ENCODE measurements at places on chromosomes 2 and 18.

- peak; percentile 16 for DNase-seq
These were observed 104.5 kb upstream of the YWHAQ start for GRCh38 chr2:9735335-9735734.

DNA sequence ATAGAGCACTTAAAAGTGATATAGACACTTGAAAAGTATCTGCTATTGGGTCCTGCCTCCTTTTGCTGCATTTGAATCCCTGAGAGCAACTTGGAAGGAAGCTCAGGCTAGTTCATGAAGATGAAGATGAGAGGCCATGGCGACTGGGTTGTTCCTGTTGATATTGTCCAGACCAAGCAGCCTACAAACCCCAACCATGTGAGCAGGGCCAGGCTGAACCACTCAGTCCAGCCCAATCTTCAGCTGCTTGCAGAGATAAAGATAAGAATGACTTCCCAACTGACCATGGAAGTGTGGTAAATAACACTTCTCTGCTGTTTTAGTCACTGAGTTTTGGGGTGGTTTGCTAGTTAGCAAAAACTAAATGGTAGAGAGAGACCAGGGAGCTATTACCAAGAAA, 417.6 kb downstream of the SOX11 start:
- no peak for DNase-seq

- no peak for DNase-seq
These were observed 271.9 kb downstream of the LOXHD1 start for GRCh38 chr18:46385124-46385523.

DNA sequence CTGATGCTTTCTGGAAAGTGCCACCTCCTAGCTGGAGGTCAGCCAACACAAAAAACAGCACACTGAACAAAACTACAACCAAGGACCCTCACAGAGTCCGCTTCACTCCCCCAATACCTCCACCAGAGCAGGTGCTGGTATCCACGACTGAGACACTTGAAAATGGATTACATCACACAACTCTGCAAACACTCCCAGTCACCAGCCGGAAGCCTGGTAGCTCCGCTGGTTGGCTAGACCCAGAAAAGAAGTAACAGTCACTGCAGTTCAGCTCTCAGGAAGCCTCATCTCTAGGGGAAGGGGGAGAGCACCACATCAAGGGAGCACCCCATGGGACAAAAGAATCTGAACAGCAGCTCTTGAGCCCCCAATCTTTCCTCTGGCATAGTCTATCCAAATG, 175.4 kb downstream of the LCLAT1 start:
- DNase-seq: no peak

- no peak for DNase-seq
These were observed 77.9 kb downstream of the OSBPL1A start for GRCh38 chr18:24319757-24320156.

GRCh38 chr2:20446255-20446916, 488 bp upstream of the RHOB start:
- DNase-seq: no peak

GRCh38 chr18:8904316-8904715, 198.2 kb upstream of the NDUFV2 start:
- no peak for DNase-seq

- peak; percentile 53 for DNase-seq
These were observed 7.5 kb downstream of the C2orf49 start for GRCh38 chr2:105344704-105345345.

- DNase-seq: no peak
These were observed 83.4 kb downstream of the DOCK10 start for GRCh38 chr2:224958873-224959272.

- DNase-seq: no peak
These were observed 647.7 kb upstream of the FSHR start for GRCh38 chr2:49801898-49802450.

DNA sequence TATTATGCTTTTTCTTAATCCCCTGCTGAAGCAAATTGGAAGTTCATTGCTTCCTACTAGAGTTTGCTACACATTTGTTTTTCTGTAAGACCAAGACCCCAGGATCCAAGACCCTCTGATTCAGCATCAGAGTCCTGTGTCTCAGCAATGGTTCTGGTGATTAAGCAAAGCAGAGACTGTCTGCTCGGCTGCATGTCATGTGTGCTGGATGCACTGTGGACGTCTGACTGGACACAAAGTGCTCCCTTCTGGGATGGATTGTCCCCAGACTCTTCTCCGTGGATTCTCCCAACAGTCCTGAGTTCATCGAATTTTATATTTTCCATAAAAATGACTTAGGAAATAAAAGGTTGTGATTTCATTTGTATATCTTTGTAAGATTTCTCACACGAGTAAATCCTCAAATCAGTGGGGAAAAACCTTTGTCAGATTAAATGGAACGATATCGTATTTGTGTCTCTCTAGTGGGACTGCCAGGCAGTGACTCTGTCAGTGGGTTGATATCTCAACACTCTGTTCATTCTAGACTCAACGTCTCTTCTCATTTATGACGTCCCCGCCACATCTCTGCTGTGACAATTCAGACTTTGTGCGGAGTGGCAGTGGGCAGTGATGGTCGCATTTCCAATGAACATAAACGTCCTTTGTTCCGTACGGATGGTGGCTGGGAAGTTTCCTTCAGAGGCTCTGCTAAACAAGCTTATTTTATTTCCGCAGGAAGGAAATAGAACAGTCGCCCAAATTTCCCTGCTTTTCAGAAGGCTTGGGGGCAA, 58.6 kb downstream of the NCAPH start:
- DNase-seq: no peak

DNA sequence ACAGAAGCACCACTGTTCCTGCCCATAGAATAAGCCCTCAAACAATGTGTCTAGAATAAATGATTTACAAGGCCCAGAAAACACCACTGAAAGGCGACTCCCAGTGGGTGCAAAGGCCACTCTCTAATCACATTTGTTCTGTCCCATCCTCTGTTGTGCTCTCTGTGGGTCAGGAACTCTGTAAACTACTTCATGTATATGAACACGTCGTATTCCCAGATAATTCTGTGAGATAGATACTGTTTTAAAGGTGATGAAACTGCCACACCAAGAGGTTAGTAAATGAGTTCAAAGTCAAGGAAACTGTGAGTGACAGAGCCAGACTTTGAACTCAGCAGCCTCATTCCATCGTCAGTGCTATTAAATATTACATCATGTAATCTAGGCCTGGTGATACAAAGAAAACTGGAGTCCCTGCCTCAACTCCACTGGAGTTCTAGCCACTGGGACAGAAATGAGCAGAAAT, 269.7 kb upstream of the DCC start:
- no peak for DNase-seq

DNA sequence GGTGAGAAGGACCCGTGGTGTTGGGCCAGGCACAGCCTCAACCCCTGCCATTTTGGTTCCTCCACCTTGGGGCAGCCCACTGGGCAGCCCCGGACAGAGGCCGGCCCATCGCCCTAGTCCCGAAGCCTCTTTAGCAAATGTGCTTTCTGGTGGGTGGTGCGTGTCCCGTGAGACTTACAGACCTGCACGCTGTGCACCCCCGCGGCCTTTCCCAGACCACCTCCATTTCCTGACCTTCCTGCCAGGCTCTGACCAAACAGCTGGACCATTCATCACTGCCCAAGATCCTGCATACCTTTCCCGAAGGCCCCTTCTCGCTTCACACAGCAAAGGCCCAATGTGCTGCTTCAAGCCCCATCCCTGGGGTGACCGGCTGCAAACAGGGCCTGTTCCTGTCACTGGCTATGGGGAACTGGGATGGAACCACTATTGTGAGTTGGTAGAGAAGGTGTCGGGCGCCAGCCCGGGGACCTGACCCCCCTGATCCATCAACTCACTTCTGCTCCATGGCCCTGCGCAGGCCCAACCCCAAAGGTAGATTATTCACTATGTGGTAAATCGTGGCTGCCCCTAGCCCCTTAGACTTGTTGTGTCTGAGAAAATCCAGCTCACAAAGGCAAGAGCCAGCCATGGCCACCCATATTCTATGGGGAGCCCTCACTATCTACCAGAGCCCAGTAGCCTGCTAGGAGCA, 341.0 kb downstream of the EIPR1 start:
- DNase-seq: no peak

- DNase-seq: peak; percentile 60
These were observed 55.4 kb upstream of the CD28 start for GRCh38 chr2:203650860-203651613.

DNA sequence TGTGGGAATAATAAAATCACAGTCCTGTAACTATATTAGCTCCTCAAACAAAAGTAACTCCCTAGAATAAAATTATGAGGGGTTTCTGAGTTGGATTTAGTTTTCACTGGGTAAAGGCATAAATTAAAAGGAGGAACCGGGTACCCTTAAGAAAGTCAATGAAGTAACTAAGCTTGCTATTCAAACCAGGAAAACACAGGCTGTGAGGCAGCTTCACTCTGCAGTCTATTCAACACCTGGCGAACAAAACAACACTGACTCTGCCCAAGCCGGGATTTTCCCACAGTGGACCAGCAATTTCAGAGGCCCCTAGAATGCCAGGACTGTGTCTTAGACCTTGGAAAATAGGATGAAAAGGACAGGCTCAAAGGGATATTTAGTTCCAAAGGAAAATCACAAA, 24.6 kb upstream of the CREB1 start:
- DNase-seq: no peak

GRCh38 chr2:58569475-58570185, 328.5 kb upstream of the FANCL start:
- DNase-seq: no peak

DNA sequence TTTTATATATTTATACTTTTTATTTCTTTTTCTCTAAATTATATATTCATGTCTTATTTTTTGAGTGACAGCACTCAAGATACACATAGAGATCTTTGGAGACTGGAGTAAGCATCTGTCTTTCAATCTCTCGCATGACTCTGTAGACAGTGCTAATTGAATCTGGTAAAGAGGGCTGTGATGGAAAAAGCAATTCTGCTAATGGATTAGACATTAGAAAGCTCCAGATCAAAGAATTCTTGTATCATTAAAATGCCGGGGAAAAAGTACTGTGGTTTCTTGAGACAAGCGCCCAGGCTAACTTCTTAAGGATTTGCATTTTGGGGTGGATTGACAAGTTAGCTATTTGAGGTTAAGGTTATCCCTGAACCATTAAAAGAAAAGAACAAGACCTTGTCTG, 383.1 kb upstream of the TNP1 start:
- DNase-seq: no peak

DNA sequence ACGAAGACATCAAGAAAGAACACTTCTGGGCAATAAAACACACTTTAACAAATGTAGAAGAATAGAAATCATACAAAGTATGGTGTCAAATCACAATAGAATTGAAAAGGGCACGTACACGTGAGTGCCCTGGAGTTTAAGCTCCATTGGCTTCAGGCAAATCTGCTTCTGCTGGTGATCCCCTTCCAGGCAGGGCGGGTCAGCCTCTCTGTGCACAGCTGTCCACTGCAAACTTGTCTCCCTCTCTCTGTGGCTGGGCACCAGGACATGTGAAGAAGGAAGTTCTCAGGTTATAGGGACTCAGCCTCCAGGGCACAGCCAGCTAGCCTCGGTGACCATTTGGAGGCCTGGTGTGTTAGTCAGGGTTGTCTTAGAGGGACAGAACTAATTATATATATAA, 66.0 kb downstream of the ST3GAL5 start:
- no peak for DNase-seq

DNA sequence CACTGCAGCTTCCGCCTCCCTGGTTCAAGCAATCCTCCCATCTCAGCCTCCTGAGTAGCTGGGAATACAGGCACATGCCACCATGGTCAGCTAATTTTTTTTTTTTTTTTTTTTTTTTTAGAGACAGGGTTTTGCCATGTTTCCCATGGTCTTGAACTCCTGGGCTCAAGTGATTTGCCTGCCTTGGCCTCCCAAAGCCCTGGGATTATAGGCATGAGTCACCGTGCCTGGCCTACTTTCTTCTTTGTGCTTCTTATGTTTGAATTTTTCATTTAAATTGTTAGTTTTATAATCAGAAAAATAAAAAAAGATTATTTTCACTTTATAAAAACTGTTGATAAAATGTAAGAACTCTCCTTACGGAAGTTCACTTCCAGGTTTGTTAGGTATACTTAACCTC, 101.5 kb upstream of the LPIN2 start:
- DNase-seq: no peak

DNA sequence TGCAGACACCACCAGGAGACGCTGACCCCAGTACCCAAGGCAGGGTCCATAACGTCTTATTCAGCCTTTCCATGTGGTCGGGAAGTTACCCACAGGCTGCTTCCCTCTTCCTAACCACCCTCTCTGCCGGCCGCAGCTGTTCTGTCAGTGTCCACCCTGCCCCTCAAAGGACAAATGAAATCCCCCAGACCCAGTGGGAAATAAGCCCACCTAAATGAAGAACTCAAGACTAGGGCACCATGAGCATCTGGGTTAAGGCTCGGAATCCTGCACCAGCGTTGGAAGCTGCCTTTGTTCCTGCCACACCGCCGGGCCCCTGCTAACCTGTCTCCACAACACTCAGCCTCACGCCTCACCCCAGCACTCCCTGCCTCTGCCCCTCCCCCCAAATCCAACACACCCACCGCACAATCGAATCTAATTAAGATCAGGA, 21.7 kb downstream of the BCL11A start:
- DNase-seq: no peak

DNA sequence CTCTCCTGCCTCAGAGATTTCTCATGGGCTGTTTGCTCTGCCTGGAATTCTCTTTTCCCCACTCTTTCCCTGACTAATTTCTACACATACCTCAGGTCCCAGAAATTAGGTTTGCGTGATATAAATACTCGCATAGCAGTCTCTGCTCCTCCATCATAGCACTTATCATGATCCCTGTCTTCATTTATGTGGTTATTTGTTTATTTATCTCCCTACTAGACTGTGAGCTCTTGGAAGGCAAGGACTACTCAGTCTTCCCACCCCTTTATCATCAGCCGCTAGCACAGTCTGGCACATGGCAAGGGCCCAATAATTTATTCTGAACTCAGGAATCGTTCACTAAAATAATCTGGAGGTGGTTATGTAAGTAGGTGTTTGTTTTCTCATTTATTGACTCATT, 79.3 kb downstream of the ADCYAP1 start:
- no peak for DNase-seq

DNA sequence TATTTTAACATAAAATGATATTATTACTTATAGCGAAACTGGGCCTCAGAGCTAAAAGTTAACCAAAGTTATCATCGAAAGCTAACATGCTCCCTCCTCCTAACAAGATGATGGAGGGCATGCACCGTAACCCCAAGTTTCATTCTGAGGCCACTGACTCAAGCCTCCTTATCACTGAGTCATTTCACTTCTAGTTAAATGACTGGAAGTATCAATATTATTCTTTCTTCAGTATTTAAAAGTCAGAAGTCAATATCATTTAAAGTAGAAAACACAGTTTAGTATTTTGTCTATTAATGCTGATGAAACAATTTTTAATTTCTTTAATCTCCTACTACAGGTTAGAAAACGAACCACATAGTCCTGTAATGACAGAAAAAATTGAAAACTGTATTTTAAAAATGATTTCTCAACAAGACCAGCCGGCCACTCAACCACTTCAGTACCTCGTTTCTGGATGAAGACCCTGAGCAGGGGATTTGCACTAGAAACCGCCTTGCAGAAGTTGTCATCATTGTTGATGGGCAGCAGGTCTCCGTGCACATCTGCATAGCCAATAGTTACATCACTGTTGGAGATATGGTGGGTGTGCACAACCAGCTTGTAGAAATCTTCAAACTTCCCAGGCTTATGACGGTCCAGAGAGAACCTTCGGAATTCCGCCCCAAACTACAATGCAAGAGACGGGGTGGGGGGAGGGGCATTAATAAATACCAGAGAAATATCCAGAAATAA, 44.9 kb downstream of the PARD6G start:
- DNase-seq: no peak

Measured in Jurkat, Clone E6-1 (cell line).